BE2C (cell line): ENCODE measurements at places on chromosomes 12 and 14.

- DNase-seq, result peak; percentile 70
Observed at GRCh38 chr12:125533434-125534029, 468.3 kb downstream of the AACS start.

- no peak for DNase-seq
Observed at GRCh38 chr14:79256380-79256779, 954.9 kb downstream of the DIO2 start.

DNA sequence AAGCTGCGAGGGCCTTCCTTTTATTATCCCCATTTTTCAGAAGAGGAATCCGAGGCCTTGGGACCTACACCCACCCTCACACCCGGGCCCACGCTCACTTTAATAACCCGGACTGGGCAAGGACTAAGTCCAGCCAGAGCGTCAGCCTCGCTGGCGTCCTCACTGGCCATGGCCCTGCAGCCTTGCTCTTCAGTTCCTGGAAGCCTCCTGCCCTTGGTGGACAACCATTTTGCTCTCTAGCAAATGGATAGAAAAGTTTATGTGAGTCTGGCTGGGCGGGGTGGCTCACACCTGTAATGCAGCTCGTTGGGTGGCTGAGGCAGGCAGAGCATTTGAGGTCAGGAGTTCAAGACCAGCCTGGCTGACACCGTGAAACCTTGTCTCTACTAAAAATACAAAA, 9.8 kb downstream of the RTL1 start:
- DNase-seq, result no peak

DNA sequence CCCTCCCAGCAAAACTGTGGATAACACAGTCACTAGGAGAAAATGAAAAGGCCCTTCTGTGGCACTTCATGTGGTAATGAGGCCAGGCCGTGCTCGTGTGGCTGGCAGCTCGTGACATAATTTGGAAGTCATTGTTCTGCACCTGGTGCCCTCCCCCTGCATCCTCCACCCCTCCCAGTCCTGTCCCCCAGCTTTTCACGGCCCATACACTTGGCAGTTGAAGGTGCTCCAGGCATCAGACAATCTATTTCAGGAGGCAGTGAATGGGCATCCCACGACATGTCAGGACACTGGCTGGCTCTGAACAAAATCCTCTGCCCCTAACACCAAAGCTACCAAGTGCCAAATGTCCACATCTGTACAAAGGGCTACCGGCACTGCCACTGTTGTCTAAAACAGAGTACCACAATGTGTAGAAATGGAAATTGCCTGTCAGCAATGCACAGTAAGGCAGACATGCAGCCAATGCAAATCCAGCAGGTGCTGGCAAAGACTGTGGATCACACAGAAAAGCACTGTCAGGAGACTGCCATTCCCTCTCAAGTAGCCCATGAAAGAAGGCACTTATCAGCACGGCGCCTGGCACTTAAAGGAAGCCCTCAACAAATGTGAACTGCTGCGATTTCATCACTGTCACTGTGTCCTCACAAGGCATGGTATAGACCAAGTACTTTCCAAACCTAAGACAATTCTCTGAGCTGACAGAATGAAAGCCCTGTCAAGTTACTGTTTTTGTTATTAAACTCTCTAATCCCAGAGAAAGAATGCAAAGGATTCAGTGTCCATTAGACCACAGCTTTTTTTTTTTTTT, 39.1 kb downstream of the CORO1C start:
- DNase-seq, result peak; percentile 53

DNA sequence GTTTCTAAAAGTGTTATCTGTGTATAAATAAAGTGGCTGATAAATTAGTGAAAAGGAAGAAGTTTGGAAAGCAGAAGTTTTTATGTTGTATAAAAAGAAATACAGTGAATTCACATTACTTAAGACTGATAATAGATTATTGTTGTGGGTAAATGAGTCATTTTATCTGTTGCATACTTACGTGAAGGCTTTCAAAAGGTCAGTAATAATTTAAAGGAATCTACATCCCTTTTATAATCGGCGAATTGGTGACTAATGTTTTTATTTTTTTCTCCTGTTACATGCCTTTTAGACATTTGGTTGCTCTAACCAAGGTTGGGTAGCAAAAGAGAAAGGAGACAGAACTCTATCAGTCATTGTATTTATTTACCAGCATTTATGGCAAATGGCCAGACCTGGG, 155.9 kb downstream of the SLC41A2 start:
- DNase-seq, result no peak

- peak; percentile 14 for DNase-seq
Observed at GRCh38 chr12:64392221-64392620, 1.7 kb upstream of the C12orf56 start.
